ENCODE measurements at places on chromosomes 7 and 10. TPM values are rescaled to one million over a fixed set of nuclear protein-coding genes. Genes with fewer than 3 reads are reported as not detected.

Gene PRKRIP1
- 49.6 TPM for total RNA-seq

Gene HECW1
- total RNA-seq: 3.6 TPM

Gene UNC5B
- total RNA-seq: 20.6 TPM

Gene ZNF518A
- 8.6 TPM for total RNA-seq

Gene MKLN1
- total RNA-seq: 71.9 TPM

Gene ABCB1
- total RNA-seq: 0.36 TPM

Gene DRGX
- total RNA-seq: not detected

Gene LIPM
- 0.82 TPM for total RNA-seq

- no peak for DNase-seq
Measured at GRCh38 chr10:7304110-7304509, 106.7 kb downstream of the SFMBT2 start.

DNA sequence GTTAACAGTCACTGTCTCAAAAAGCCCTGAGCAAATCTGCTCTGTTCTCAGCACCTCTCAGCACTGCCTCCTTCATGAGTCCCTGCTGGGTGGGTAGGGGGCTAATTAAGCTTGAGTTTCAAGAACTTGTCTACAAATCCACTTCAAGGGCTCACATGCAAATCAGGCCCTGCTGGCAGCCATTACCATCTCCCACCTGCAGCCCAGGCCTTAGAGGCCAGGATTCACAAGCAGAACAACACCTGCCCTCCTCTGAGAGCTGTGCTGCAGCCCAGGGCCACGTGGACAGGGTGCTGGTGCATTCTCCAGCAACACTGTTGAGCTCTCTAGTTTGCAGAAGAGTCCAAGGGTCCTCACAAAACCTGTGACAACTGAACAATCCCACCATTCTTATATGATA, 119.2 kb downstream of the DPP6 start:
- no peak for DNase-seq

DNA sequence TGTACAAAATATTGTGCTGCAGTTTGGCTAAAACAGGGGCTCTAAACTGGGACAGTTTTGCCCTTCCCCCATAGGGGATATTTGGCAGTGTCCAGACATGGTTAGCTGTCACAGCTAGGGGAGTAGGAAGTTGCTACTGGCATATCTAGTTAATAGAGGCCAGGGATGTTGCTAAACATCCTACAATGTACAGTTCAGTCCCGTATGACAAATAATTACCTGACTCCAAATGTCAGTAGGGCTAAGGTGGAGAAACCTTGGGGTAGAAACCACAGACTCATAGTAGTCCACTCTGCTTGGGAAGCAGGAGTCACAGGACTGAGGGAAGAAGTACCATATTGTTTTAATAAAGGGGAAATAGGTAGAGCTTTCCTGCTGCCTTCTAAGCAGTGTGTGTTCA, 39.8 kb downstream of the WBP1L start:
- no peak for DNase-seq

DNA sequence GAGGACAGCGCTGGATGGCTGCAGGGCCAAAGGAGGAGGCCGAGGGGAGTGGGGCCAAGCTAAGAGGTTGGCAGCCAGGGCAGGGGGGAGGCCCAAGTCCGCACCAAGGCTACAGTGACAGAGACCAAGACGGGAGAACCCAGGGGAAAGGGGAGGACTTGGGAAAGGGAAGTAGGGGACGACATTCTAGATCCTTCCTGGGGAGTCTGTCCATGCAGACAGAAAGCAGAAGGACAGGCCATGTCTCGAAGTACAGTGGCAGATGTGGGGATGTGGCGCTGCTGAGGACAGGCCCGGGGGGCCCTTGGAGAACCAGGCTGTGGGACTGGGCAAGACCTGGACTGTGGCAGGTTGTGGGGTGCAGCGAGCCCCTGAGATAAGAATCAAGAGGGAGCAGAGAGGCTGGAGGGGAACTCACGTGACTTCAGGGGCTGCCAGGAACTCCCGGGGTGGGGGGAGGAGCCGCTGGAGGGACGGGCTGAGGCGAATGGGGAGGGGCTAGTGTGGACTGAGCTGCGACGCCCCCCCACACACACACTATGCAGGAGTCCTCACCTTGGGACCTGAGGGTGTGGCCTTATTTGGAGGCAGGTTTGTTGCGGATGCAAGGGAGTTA, 68.5 kb upstream of the TNRC18 start:
- DNase-seq: no peak

DNA sequence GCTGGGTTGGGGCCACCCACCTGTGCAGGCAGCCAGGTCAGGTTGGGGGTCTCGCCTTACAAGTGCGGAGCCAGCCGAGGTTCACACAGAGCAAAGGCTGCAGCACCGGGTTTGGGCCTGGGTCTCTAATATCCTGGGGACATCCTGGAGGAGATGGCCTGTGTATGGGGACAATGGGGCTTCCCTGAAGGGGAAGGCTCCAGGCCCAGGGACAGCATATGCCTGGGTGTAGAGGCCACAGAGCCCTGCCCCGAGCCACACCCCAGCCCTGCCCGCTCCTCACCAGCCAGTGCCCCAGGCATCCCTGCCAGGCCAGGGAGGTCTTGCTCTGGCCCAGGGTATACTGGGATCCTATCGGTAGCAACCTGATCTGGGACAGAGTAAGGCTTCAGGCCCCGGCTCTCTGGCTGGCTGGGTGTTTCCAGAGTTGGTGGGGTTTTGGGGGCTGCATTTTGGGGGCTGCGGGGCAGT, 9.1 kb downstream of the TTYH3 start:
- no peak for DNase-seq

DNA sequence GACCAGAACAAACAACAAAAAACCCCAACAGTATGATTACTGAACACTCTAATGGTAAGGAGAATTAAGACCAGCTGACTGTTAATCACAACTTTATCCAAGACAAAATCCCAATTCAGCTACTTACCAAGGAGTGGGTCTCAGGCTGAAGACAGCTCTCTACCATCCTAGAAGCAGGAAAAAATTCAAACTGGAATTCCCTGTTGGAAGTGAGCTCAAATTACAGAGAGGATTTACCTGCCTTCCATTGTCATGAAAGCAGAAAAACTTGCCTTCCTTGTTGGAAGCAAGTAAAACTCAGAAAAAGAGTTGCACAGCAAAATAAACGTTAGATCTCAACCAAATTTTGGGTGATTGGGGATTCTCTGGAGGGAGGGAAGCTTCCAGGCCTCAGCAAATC, 20.9 kb downstream of the SPAM1 start:
- DNase-seq: no peak

GRCh38 chr7:37508118-37508517, 59.5 kb upstream of the ELMO1 start:
- no peak for DNase-seq

GRCh38 chr10:9331583-9332008, 1277.1 kb downstream of the GATA3 start:
- peak; percentile 77 for DNase-seq

- DNase-seq: no peak
Measured at GRCh38 chr7:35241884-35242283, 12.0 kb downstream of the TBX20 start.

GRCh38 chr10:119316729-119317097, 109.3 kb downstream of the GRK5 start:
- peak; percentile 76 for DNase-seq

- DNase-seq: no peak
Measured at GRCh38 chr10:85448716-85449115, 917.9 kb downstream of the GRID1 start.

GRCh38 chr10:62188021-62188616, 80.5 kb downstream of the RTKN2 start:
- no peak for DNase-seq

- DNase-seq: no peak
Measured at GRCh38 chr7:101113836-101114235, 13.1 kb upstream of the SERPINE1 start.

GRCh38 chr7:90917539-90917938, 321.4 kb downstream of the CDK14 start:
- DNase-seq: no peak

DNA sequence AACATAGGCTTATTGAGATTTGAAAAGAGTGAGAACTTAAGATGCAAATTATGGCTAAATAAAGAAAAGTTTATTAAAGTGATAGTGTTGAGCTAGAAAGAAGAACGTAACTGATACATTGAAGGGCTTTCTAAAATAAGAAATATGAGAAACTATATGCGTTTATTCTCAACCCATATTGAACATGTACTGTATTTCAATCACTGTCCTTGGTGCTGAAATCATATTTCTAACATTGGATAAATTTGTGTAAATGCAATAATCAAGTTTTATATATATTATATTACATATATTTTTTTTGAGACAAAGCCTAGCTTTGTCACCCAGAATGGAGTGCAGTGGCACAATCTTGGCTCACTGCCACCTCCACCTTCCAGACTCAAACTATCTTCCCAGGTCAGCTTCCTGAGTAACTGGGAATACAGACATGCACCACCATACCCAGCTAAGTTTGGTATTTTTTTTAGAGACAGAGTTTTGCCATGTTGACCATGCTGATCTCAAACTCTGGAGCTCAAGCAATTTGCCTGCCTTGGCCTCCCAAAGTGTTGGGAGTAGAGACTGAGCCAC, 1065.8 kb downstream of the REEP3 start:
- DNase-seq: no peak

DNA sequence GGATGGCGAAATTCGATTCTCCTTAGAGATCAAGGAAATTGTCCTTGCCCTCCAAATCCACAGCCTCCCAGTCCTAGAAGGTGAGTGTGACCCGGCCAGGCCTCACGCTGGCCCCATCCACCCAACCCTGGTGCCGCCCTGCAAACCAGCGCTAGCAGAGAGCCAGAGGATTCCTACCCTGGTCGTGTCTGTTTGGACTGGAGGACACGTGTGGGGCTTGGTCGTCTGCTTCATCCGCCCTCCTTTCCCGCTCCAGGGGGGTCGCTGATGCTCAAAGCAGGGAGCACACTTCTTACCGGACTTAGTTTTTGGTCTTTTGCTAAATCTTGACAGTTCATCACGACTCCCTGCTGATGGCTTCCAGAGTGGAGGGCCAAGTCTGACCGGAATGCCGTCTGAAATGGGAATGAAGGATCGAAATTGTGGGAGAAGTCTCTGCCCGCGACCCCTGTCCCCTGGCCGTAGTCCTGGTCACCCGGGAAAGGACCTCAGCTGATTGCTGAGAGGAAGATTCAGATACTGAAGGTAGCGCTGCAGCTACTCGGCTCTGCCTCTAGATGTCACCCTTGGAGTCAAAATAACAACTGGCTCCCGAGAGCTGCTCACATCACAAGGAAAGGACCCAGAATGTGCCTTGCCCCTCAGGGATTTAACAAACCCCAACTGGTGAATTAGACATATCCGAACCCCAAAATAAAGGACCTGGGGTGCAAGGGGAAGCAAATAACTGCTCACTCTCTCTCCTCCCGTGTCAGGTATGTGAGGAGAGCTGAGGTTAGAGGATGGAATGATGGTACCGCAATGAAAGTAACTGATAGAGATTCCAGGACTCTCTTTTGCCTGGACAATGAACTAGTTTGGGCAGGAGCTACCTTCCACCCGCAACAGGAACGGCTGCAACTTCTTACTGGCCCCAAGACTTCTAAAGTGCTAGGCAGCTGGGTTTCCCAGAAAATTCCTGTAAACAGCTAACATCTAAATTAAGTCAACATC, 23.5 kb upstream of the ORC5 start:
- peak; percentile 66 for DNase-seq

GRCh38 chr10:111116211-111116610, 39.4 kb downstream of the ADRA2A start:
- DNase-seq: no peak

- DNase-seq: no peak
Measured at GRCh38 chr7:157526005-157526912, 189.5 kb downstream of the DNAJB6 start.

DNA sequence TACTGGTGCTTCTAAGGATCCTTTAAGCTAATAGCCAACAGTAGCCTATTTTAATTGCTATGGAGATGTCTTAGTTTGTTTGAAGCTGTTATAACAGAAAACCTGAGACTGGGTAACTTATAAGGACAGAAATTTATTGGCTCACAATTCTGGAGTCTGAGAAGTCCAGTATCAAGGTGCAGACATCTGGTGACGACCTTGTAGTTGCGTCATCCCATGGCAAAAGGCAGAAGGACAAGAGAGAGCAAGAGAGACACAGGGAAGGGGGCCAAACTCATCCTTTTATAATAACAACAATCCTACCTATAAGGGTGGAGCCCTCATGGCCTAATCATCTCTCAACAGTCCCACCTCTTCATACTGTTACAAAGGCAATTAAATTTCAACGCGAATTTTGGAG, 39.1 kb downstream of the NRCAM start:
- no peak for DNase-seq

All from fibroblast of the aortic adventitia (primary cell).